ENCODE measurements at places on chromosomes 3 and 15.

- peak overlapping the region; percentile 88 for H3K27ac ChIP-seq
- no peaks in the 10 kb centered on the region for H3K27me3 ChIP-seq
- DNase-seq, result no peak
- no peaks in the 10 kb centered on the region for H3K36me3 ChIP-seq
These were observed 23.8 kb upstream of the TRAK1 start for GRCh38 chr3:42067326-42067725.

DNA sequence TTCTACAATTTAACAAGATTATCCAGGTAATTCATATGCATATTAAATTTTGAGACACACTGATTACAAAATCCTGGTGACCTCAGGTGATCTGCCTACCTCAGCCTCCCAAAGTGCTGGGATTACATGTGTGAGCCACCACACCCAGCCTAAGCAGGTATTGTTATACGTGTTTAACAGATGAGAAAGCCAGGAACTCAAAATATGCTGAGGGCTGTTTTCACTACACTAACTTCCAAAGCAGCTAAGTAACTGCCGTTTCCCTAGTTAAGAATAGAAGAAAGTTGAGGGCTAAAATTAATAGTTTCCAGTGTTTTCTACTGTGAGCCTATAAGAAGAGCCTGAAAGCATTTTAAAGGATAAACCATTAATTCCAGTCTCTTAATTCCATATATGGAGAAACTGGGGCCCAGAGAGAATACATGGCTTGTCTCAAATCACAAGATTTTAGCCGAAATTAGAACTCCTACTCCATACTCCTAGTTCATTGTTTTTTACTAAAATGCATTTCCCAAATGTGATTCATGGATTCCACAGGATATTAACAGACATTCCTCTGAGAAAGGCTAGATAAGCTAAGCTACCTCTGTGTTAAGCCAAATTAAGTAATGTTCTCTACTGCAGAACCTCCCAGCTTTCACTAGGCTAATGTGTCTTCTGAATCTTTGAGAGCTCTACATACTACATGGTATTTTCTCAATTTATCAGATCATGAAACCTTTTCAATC is 17.0 kb upstream of the AVEN start:
- no peak for DNase-seq
- no peak overlapping the region for H3K27ac ChIP-seq
- H3K4me1 ChIP-seq, result no peaks in the 10 kb centered on the region
- H3K4me3 ChIP-seq, result no peak overlapping the region
- H3K36me3 ChIP-seq, result no peaks in the 10 kb centered on the region
- no peaks in the 10 kb centered on the region for H3K27me3 ChIP-seq

DNA sequence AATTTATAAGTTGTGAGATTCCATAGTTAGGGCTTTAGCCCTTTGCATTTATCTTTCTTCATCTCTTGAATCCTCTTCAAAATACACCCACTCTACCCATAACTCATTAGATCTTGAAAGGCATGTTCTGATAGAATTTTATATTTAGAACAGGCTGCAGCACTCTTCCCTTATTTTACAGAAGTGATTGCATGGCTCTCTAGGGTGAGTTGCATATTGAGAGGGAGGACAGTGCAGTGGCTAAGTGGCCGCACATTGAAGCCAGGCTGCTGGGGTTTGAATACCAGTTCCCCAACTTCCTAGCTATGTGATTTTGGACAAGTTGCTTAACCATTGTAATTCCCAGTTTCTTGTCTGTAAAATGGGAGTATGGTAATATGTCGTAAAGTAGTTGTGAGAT is 2.5 kb downstream of the CD86 start:
- H3K27me3 ChIP-seq, result no peaks in the 10 kb centered on the region
- H3K36me3 ChIP-seq, result no peaks in the 10 kb centered on the region
- no peak overlapping the region for H3K27ac ChIP-seq
- DNase-seq, result no peak

GRCh38 chr3:151909681-151910405 is 36.4 kb downstream of the SUCNR1 start:
- H3K27ac ChIP-seq, result no peak overlapping the region
- H3K4me3 ChIP-seq, result no peak overlapping the region
- H3K27me3 ChIP-seq, result no peaks in the 10 kb centered on the region
- no peaks in the 10 kb centered on the region for H3K36me3 ChIP-seq

DNA sequence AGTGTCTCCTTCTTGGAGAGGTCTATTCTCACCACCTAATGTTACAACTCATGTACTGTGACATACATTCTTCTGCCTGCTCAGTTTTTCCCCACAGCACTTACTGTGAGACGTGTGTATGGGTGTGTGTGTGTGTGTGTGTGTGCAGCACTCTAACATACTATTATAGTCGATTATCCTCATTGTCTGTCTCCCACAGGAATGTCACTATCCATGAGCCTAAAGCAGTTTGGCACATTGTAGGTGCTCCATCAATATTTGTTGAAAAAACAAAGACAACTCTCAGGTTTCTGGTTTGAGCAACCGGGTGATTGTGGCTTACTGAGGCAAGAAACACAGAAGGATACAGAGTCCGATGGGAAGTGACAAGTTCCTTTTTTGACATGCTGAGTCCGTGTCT is 8.6 kb upstream of the ZNF148 start:
- H3K36me3 ChIP-seq, result no peaks in the 10 kb centered on the region
- H3K4me1 ChIP-seq, result no peaks in the 10 kb centered on the region
- no peak overlapping the region for H3K4me3 ChIP-seq
- no peaks in the 10 kb centered on the region for H3K27me3 ChIP-seq
- no peak overlapping the region for H3K27ac ChIP-seq

GRCh38 chr3:41033956-41034519 is 165.3 kb upstream of the CTNNB1 start:
- no peaks in the 10 kb centered on the region for H3K4me1 ChIP-seq
- peak; percentile 42 for DNase-seq
- H3K36me3 ChIP-seq, result no peaks in the 10 kb centered on the region
- no peaks in the 10 kb centered on the region for H3K27me3 ChIP-seq
- H3K4me3 ChIP-seq, result no peak overlapping the region

DNA sequence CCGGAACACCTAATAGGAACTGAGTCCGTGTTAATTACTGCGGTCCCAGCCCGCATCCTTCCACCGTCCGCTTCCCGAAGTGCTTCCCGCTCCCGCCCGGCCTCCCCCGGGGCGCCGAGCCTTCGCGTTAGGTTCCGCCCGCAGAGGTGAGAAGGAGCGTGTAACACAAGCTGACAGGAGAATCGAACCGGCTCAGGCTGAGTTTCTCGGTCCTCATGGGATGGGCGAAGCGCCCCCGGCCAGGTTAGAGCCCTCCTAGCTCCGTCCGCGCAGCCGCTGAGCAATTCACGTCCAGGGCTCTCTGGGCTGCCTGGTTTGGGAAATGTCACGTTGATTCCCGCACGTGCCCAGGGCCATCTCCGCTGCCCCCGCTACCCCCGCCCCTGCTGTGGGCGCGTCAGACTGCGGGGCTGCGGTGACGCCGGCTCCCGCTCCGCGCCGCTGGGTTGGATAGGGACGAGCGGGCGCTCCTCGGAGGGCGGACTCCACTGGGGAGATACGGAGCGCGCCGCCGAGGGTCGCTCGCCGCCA is 954 bp downstream of the CLDN11 start:
- no peaks in the 10 kb centered on the region for H3K27me3 ChIP-seq
- no peaks in the 10 kb centered on the region for H3K36me3 ChIP-seq
- H3K4me1 ChIP-seq, result peaks cover 24% of the 10 kb centered on the region
- peak overlapping the region; percentile 51 for H3K4me3 ChIP-seq
- no peak for DNase-seq

DNA sequence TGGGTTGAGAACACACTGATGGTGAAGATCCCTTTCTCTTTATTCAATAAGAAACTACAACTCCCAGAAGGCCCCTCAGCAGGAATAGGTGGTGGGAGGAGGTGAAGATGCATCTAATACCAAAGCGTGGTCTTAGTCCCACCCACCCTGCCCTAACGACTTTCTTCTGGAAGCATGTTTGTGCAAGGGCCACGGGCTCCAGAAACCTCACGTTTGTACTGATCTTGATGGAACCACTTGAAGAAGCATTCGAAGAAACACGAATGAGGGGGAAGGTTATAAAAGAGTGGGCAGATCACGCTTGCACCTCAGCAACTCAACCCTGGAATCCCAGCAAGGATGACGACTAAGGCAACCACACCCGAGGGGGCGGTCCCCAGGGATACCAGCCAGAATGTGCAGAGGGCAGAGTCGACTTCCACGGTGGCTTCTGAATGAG is 10.6 kb upstream of the SLC25A36 start:
- H3K4me1 ChIP-seq, result no peaks in the 10 kb centered on the region
- no peaks in the 10 kb centered on the region for H3K27me3 ChIP-seq
- DNase-seq, result no peak

GRCh38 chr3:127030508-127031412 is 47.8 kb downstream of the PLXNA1 start:
- H3K4me1 ChIP-seq, result no peaks in the 10 kb centered on the region
- H3K36me3 ChIP-seq, result peaks cover 90% of the 10 kb centered on the region
- DNase-seq, result no peak

DNA sequence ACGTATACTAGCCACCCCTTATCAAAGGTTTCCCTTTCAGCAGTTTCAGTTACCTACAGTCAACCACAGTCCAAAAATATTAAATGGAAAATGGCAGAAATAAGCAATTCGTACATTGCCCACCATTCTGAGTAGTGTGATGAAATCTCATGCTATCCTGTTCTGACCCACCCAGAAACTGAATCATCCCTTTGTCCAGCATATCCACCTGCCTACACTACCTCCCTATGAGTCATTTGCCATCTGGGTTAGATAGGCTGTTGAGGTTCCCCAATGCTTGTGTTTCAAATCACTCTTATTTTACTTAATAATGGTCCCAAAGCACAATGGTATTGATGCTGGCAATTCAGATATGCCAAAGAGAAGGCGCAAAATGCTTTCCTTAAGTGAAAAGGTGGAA is 15.3 kb upstream of the PHC3 start:
- H3K36me3 ChIP-seq, result no peaks in the 10 kb centered on the region
- no peak for DNase-seq
- H3K4me3 ChIP-seq, result no peak overlapping the region
- no peak overlapping the region for H3K27ac ChIP-seq
- H3K27me3 ChIP-seq, result no peaks in the 10 kb centered on the region
- H3K4me1 ChIP-seq, result no peaks in the 10 kb centered on the region

DNA sequence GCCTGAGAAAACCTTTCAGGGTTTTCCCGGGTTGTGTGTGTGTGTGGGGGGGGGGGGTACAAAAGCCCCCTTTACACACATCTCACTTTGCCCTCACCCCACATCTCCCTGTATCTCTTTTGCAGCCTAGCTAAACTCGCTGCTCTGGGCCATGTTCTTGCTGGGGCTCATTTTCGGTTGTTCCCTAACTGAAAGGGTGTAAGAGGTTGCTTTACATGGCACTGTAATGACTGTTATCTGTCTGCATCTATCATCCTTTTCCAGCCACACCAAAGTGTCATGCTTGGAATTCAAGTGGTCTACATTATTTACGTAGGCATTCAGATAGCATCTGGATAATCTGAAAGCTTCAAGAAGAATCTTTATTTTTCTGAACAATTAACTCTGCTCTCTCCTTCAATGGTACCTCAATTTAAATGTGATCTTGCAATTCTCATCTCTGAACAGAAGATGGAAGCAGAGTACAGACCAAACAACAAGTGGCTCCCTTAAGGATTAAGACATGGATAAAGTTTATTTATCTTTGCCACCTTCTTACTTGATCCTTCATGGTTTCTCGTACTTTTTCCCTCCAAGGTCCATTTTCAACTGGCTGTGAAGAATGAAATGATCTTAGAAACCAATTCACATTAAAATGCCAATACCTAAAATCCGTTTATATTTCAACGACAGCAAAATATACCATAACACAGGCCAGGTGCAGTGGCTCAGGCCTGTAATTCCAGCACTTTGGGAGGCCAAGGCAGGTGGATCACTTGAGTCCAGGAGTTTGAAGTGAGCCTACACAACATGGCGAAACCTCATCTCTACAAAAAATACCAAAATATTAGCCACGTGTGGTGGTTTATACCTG is 34.9 kb downstream of the DCLK3 start:
- no peak for DNase-seq
- no peak overlapping the region for H3K27ac ChIP-seq
- no peak overlapping the region for H3K4me3 ChIP-seq
- no peaks in the 10 kb centered on the region for H3K4me1 ChIP-seq
- no peaks in the 10 kb centered on the region for H3K27me3 ChIP-seq
- no peaks in the 10 kb centered on the region for H3K36me3 ChIP-seq

DNA sequence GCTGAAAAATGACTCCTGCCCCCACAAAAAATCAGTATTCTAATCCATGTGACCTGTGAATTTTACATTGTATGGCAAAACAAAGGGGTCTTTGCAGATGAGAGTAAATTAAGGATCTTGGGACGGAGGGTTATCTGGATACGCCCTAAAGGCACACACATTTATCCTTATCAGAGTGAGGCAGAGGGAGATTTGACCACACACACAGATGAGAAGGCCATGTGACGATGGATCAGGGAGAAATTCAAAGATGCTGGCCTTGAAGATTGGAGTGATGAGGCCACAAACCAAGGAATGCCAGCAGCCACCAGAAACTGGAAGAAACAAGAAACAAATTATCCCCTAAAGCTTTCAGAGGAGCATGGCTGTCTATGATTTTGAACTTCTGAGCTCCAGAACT is 288.5 kb downstream of the XXYLT1 start:
- no peaks in the 10 kb centered on the region for H3K36me3 ChIP-seq
- H3K27me3 ChIP-seq, result no peaks in the 10 kb centered on the region
- peaks cover 13% of the 10 kb centered on the region for H3K4me1 ChIP-seq
- no peak for DNase-seq
- no peak overlapping the region for H3K4me3 ChIP-seq

- H3K36me3 ChIP-seq, result peaks cover 29% of the 10 kb centered on the region
- no peak for DNase-seq
- H3K4me1 ChIP-seq, result peaks cover 56% of the 10 kb centered on the region
- H3K4me3 ChIP-seq, result peak overlapping the region; percentile 85
- peak overlapping the region; percentile 98 for H3K27ac ChIP-seq
- no peaks in the 10 kb centered on the region for H3K27me3 ChIP-seq
These were observed 1.7 kb downstream of the TIPARP start for GRCh38 chr3:156675830-156676767.

DNA sequence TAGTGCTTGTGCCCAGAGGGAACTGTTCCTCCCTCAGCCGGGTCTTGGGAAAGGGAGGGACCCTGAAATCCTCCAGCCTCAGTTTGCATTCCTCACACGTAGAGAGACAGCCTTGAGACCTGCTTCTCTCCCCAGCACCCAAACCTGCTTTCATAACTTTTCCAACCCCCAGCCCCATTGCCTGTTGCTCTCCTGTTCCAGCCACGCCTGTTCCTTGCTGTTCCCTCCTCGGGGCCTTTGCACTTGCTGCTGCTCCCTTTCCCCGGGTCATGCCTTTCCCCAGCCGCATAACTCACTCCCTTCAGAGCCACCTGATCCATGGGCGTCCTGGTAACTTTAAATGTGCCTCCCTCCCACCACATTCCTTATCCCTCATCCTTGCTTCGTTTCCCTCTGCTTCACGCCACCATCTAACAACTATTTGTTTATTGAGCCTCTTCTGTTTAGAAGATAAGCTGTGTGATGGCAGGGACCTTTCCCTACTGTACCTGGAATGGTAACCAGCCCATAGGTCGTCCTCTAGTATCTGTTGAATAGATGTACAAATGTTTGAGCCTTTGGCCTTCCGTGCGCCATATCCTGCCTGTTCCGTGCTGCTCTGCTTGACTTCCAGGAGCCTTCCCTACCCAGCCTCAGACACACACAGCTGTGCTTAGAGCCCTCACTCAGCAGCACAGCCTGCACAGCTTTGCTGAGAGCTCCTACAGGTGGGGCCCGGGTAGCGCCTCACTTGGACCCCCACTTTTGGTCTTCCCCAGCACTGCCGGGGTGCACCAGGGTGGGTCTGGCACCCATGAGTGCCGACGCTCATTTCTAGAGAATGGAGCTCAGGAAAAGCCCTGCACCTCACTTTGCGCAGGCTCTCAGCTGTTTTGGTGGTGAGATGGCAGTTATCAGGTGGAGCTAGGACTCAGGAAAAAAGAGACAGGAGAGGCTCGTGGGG is 60.2 kb downstream of the SCN5A start:
- H3K4me3 ChIP-seq, result no peak overlapping the region
- H3K27me3 ChIP-seq, result no peaks in the 10 kb centered on the region
- no peaks in the 10 kb centered on the region for H3K36me3 ChIP-seq
